Vagina (tissue), 2 donors: ENCODE measurements at places on chromosomes 5 and 9. TPM values are rescaled to one million over a fixed set of nuclear protein-coding genes. Genes with fewer than 3 reads are reported as not detected.

CCDC192 gene
- total RNA-seq: not detected

DNA sequence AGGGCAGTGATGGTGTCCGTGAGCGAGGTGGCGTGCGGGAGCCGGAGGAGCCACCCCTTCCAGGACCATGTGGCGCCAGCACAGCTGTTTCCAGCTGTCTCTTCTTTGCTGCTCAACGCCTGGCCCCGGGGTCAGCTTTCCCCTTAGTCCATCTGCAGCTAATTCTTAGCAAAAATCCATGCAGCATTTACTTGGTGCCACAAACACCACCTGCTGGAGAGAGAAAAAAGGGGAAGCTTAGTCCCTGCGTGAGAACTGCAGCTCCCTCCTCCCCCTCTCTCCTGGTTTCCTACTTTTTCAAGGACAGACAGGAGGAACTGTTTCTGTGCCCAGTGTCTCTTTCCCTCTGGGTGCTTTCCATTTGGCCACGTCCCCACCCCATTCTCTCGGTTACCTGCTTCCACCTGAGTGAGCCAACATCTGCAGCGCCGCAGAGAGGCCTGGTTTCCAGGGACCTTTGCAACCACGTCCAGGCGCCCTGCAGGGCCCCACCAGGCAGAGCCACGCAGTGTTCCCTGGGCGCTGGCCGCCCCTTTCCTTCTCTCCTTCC lies 3.4 kb downstream of the SLC6A19 start:
- no peaks in the 10 kb centered on the region for H3K27me3 ChIP-seq
- H3K4me3 ChIP-seq: no peak overlapping the region
- no peak for DNase-seq
- no peaks in the 10 kb centered on the region for H3K4me1 ChIP-seq

GRCh38 chr5:34009610-34010009 lies 1.8 kb upstream of the AMACR start:
- H3K27ac ChIP-seq: no peak overlapping the region
- no peaks in the 10 kb centered on the region for H3K27me3 ChIP-seq
- peaks cover 28% of the 10 kb centered on the region for H3K4me1 ChIP-seq
- DNase-seq: no peak

DNA sequence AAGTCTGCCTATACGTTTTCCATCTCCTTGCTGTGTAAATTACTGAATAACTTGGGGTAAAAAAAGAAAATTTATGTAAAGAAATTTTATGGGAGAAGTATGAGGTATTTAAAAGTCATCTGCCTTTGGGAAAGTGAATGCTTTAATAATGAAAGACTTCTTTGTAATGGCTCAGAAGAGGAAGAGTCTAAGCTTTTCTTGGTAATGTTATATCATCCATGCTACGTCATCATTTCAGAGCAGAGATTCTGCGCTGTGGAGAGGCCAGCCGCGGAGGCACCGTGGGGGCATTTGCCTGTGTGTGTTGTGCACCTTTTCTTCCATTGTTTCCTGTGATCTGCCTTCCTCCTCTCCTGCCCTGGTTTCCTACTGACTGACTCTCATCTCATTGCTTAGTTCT lies 78.2 kb downstream of the GOLM1 start:
- H3K4me3 ChIP-seq: no peak overlapping the region
- no peaks in the 10 kb centered on the region for H3K4me1 ChIP-seq
- H3K27me3 ChIP-seq: no peaks in the 10 kb centered on the region
- DNase-seq: no peak
- H3K27ac ChIP-seq: no peak overlapping the region

- no peaks in the 10 kb centered on the region for H3K27me3 ChIP-seq
- H3K4me3 ChIP-seq: no peak overlapping the region
- no peak overlapping the region for H3K27ac ChIP-seq
- no peaks in the 10 kb centered on the region for H3K4me1 ChIP-seq
- no peak for DNase-seq
These were observed 103.7 kb downstream of the FEM1C start for GRCh38 chr5:115440782-115441451.

DNA sequence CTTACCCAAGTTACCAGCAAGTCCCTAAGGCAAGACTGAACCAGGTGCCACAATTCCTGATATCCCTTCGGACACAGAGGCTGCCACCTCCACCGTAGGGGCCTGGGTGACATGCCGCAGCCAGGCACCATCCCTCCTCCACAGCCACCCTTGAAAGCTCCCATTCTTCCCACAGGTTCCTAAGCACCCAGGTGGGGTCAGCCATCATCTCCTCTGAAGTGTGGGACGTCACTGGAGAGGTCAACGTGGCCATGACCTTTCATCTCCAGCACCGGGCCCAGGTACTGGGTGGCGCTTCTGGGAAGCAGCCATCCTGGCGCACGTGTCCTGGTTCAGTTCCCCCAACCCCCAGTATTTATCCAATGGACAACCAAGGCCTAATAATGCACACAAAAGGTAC lies 8.2 kb downstream of the ADGRD2 start:
- no peak overlapping the region for H3K27ac ChIP-seq
- no peak for DNase-seq
- H3K27me3 ChIP-seq: no peaks in the 10 kb centered on the region
- no peaks in the 10 kb centered on the region for H3K36me3 ChIP-seq
- H3K4me3 ChIP-seq: no peak overlapping the region

DNA sequence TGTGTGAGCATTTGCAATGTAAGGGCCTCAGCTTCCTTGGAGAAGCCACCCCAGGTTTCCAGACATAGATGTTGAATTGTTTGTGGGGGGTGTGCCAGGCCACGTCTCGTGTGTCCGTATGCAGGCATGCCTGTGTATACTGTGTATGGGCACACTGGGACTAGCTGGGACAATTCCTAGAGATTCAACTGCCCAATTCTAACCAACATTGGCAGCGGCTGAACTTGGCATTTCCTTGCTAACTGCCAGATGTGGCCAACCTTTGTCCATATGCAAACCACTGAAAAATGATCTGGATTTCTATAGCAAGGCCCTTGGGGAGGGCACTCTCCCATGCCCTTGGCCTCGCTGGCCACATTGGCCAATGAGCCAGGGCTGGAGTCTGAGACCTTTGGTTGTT lies 50.3 kb downstream of the SAR1B start:
- no peak overlapping the region for H3K27ac ChIP-seq
- no peaks in the 10 kb centered on the region for H3K27me3 ChIP-seq
- DNase-seq: no peak
- H3K4me3 ChIP-seq: no peak overlapping the region
- peaks cover 21% of the 10 kb centered on the region for H3K36me3 ChIP-seq
- peaks cover 26% of the 10 kb centered on the region for H3K4me1 ChIP-seq

PRRT1B gene
- not detected for total RNA-seq

- no peak overlapping the region for H3K4me3 ChIP-seq
- H3K27me3 ChIP-seq: no peaks in the 10 kb centered on the region
- no peaks in the 10 kb centered on the region for H3K36me3 ChIP-seq
- peaks cover 38% of the 10 kb centered on the region for H3K4me1 ChIP-seq
These were observed 34.2 kb downstream of the MTAP start for GRCh38 chr9:21836437-21837161.

GRCh38 chr9:126459546-126459945 lies 132.9 kb downstream of the MVB12B start:
- no peaks in the 10 kb centered on the region for H3K27me3 ChIP-seq
- no peaks in the 10 kb centered on the region for H3K36me3 ChIP-seq
- H3K4me1 ChIP-seq: no peaks in the 10 kb centered on the region
- no peak overlapping the region for H3K4me3 ChIP-seq
- DNase-seq: no peak

GRCh38 chr5:156361436-156362109 lies 34.6 kb downstream of the SGCD start:
- no peaks in the 10 kb centered on the region for H3K27me3 ChIP-seq
- no peak for DNase-seq
- H3K4me1 ChIP-seq: peaks cover 5% of the 10 kb centered on the region
- no peak overlapping the region for H3K4me3 ChIP-seq

GRCh38 chr9:113409883-113410206 lies 630 bp downstream of the POLE3 start:
- H3K27ac ChIP-seq: peak overlapping the region; percentile 97
- DNase-seq: no peak
- H3K36me3 ChIP-seq: peaks cover 5% of the 10 kb centered on the region

GRCh38 chr9:86788456-86788855 lies 158.8 kb downstream of the GAS1 start:
- no peak for DNase-seq
- no peaks in the 10 kb centered on the region for H3K36me3 ChIP-seq
- H3K27ac ChIP-seq: no peak overlapping the region
- H3K27me3 ChIP-seq: no peaks in the 10 kb centered on the region

GRCh38 chr5:157431544-157432200 lies 28.3 kb upstream of the NIPAL4 start:
- no peaks in the 10 kb centered on the region for H3K4me1 ChIP-seq
- no peak overlapping the region for H3K27ac ChIP-seq
- H3K36me3 ChIP-seq: no peaks in the 10 kb centered on the region
- H3K4me3 ChIP-seq: no peak overlapping the region
- H3K27me3 ChIP-seq: no peaks in the 10 kb centered on the region

GRCh38 chr9:34957492-34958410 lies at the start of gene PHF24:
TSS of gene PHF24 (plus strand) at chr9:34958285. CDS start at chr9:34971299, 13,014 bp downstream.
- H3K4me1 ChIP-seq: peaks cover 14% of the 10 kb centered on the region
- H3K27ac ChIP-seq: no peak within 1 kb of the TSS
- H3K4me3 ChIP-seq: peak within 1 kb of the TSS; percentile 59
- no peak for DNase-seq
- H3K27me3 ChIP-seq: no peaks in the 10 kb centered on the region
- H3K36me3 ChIP-seq: no peaks in the 10 kb centered on the region

DNA sequence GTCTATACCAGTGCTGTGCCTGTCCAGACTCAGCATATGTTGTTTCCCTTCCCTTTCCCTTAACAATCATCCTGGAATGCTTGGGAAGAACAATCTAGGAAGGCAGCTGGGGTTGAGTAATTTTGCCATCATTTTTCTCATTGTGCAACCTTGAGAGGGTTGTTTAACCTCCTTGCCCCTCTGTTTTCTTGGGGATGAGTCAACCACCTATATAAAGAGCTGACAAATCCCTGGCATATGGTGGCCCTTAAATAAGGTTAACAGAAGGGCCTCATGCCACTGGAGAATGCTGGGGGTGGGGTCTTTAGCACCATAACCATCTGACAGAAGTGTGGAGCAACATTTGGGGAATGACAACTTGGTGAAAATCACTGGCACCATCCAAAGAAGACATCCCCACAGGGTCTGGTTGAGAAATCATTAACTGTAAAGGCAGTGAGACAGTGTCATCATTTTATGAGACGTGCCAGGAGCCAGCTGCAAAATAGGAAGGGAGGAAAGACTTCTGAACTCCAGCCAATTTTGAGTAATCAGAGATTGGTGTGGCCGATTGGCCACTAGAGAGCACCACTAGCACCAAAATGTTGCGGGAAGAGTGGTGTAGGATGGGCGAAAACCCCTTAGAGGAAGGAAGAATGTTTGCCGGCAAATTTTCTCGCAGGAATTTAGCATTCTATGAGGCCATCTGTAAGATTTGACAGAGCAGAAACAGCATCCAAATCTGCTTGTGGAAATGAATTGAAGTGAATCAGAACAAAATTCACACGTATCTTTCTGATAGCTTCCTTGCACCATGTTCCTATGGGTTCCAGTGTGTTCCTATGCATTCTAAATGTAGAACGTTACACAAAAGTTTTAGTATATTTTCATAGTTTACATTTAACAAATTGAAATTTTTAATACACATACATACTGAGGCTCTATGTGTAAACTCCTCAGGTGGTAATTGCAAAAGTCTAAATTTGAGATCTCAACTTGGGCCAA lies 113.8 kb downstream of the MSX2 start:
- H3K27me3 ChIP-seq: no peaks in the 10 kb centered on the region
- no peak for DNase-seq
- H3K36me3 ChIP-seq: no peaks in the 10 kb centered on the region
- H3K4me3 ChIP-seq: no peak overlapping the region

- DNase-seq: no peak
- H3K4me1 ChIP-seq: no peaks in the 10 kb centered on the region
- H3K27ac ChIP-seq: no peak overlapping the region
- H3K4me3 ChIP-seq: no peak overlapping the region
These were observed 36.0 kb upstream of the FYB1 start for GRCh38 chr5:39255406-39255805.

FYB1 gene
- total RNA-seq: 10.8 TPM

DNA sequence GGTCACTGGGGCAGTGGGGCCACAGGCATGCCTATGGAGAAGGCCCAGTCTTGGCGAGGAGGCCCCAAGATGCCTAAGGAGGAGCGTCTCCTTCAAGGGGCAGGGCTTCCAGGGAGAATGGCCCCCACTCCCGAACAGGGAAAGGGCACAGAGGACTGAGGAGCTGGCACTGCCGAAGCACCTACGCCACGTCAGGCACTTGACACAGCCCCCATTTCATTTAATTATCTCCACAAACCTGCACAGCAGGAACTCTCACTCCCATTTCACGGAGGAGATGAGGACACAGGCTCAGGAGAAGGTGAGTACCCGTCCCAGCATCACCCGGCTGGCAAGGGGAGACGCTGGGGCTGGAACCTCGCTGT lies 26.0 kb downstream of the EGR1 start:
- peaks cover 37% of the 10 kb centered on the region for H3K4me1 ChIP-seq
- H3K4me3 ChIP-seq: peak overlapping the region; percentile 58
- H3K27me3 ChIP-seq: no peaks in the 10 kb centered on the region
- DNase-seq: no peak

GRCh38 chr5:13994621-13995253 lies 50.2 kb upstream of the DNAH5 start:
- H3K27ac ChIP-seq: no peak overlapping the region
- no peak for DNase-seq
- no peaks in the 10 kb centered on the region for H3K36me3 ChIP-seq

DNA sequence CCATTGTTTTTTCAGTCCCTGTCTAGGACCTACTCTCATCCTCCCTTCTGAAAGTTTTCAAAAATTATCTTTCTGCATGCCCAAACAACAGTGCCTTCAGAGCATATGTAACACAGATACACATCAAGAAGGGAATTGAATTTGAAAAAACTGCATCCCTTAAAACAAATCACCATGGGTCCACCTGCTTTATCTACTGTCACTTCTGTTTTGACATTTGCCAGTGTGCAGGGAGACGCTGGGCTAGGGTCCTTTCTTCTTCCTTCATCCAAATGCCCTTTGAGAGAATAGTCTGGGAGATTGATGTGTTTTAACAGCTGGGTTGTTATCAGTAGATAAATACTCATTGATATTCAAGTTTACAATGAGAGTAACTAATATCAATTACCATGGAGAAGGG lies 1630.1 kb downstream of the MAT2B start:
- H3K4me1 ChIP-seq: no peaks in the 10 kb centered on the region
- H3K27ac ChIP-seq: no peak overlapping the region
- H3K36me3 ChIP-seq: no peaks in the 10 kb centered on the region
- no peaks in the 10 kb centered on the region for H3K27me3 ChIP-seq
- no peak overlapping the region for H3K4me3 ChIP-seq

DNA sequence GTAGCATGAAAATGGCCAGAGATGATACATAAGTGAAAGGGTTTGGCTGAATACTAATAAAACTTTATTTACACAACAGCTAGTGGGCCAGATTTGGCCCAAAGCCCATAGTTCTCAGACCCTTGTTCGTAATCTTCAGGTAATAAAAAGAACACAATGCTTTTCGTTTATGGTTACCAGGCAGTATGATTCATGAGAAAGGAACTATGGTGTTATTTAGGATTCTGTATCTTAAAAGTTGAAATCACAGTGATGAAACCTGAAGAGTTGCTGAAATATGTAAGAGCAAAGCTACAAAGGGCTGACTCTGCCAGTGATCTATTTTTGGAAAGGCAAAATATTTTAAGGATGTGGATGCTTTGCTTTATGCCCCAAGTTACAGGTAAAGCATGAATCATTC lies 192.7 kb downstream of the SMC2 start:
- no peak for DNase-seq
- H3K36me3 ChIP-seq: no peaks in the 10 kb centered on the region

ITGA2 gene
- total RNA-seq: 18.4 TPM

ADGRD2 gene
- 4.2 TPM for total RNA-seq
